CD8-positive, alpha-beta T cell (primary cell): ENCODE measurements at places on chromosomes 12 and 14.

GRCh38 chr14:33052943-33053342, 114.3 kb downstream of the NPAS3 start:
- no peak for DNase-seq

DNA sequence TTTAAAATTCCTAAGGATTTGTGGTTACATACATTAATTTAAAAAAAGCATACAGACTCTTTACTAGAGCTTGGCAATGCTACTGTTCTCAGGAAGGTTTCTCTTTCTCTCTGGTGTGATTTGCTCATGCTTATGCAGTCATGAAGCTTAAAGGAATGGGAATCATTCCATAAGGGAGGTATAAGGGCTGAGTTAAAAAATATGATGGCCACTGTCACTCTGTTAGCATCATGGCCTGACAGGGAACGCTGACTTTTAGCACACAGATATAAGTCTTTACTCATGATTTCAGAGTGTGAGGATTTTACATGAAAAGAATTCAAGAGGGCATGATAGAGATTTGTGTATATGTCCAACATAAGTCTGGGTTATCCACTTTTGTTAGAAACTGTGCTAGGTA, 3.8 kb downstream of the MYF5 start:
- no peak for DNase-seq

GRCh38 chr12:119222222-119222951, 43.7 kb downstream of the HSPB8 start:
- no peak for DNase-seq

DNA sequence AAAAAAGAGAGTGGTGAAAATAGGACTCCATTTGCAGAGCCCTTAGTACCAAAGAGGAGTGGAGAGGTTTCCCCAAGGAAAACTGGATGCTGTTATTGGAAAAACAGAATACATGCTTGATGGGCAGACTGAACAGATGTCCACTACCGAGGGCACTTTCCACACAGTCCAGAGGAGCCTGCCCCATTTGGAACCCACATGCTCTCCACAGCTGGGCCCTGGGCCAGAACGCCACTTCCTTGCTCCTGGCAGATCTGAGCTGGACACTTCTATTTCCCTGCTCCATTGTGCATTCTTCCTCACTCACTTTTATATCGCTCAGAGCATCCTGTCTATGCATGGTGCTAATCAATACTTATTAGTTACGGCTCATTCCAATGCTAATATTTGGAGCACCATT, 249.9 kb downstream of the SLC15A4 start:
- no peak for DNase-seq
